RWPE2 (cell line): ENCODE measurements at places on chromosomes 6 and 20.

GRCh38 chr6:41785689-41786450 is 1.6 kb upstream of the TOMM6 start:
- no peaks in the 10 kb centered on the region for H3K27me3 ChIP-seq
- H3K4me1 ChIP-seq, result peaks cover 14% of the 10 kb centered on the region
- H3K27ac ChIP-seq, result peak overlapping the region; percentile 69
- H3K4me3 ChIP-seq, result peak overlapping the region; percentile 90

DNA sequence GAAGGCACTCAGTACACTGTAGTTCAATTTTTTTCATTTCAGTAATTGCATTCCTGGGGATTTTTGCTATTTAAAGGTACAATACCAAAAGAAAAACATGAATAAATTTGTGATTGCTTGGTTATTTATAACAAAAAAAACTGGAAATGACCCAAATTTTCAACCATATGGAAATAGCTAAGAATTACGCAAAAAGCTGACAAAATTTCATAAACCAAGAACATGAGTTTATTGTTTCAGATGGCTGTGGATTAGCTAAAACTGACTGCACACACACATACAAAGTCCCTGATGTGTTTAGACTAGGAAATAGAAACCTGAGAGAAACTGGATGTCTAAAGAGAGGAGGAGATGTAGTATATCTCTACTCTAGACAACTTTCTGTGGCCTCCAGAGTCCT is 718.4 kb upstream of the CHD6 start:
- H3K4me1 ChIP-seq, result no peaks in the 10 kb centered on the region
- no peak overlapping the region for H3K27ac ChIP-seq
- no peaks in the 10 kb centered on the region for H3K36me3 ChIP-seq
- DNase-seq, result no peak
- peaks cover 20% of the 10 kb centered on the region for H3K27me3 ChIP-seq

- H3K27ac ChIP-seq, result peak overlapping the region; percentile 7
- H3K36me3 ChIP-seq, result no peaks in the 10 kb centered on the region
- no peak for DNase-seq
- no peaks in the 10 kb centered on the region for H3K27me3 ChIP-seq
These were observed 215.1 kb downstream of the SOX4 start for GRCh38 chr6:21808551-21809242.

GRCh38 chr20:19840111-19840710 is 82.2 kb downstream of the RIN2 start:
- no peaks in the 10 kb centered on the region for H3K36me3 ChIP-seq
- no peak overlapping the region for H3K27ac ChIP-seq
- DNase-seq, result no peak
- H3K27me3 ChIP-seq, result no peaks in the 10 kb centered on the region

- peaks cover 4% of the 10 kb centered on the region for H3K4me1 ChIP-seq
- no peak for DNase-seq
- H3K27ac ChIP-seq, result no peak overlapping the region
These were observed 24.2 kb downstream of the PRDM1 start for GRCh38 chr6:106110164-106110826.

GRCh38 chr6:47536816-47537401 is 59.3 kb downstream of the CD2AP start:
- no peak for DNase-seq
- no peaks in the 10 kb centered on the region for H3K27me3 ChIP-seq
- no peak overlapping the region for H3K27ac ChIP-seq
- peaks cover 27% of the 10 kb centered on the region for H3K36me3 ChIP-seq

GRCh38 chr6:108650325-108650724 is 89.6 kb downstream of the FOXO3 start:
- H3K4me1 ChIP-seq, result peaks cover 63% of the 10 kb centered on the region
- no peaks in the 10 kb centered on the region for H3K27me3 ChIP-seq
- H3K4me3 ChIP-seq, result no peak overlapping the region
- no peaks in the 10 kb centered on the region; the same call in 1 of the 2 replicates for H3K36me3 ChIP-seq
- no peak for DNase-seq

GRCh38 chr20:37971561-37972127 is 61.6 kb downstream of the TTI1 start:
- no peak overlapping the region for H3K4me3 ChIP-seq
- peaks cover 3% of the 10 kb centered on the region for H3K4me1 ChIP-seq
- DNase-seq, result peak; percentile 56
- peaks cover 8% of the 10 kb centered on the region for H3K27me3 ChIP-seq

- H3K4me1 ChIP-seq, result peaks cover 6% of the 10 kb centered on the region
- no peak for DNase-seq
- no peak overlapping the region for H3K27ac ChIP-seq
- H3K4me3 ChIP-seq, result no peak overlapping the region
- H3K27me3 ChIP-seq, result no peaks in the 10 kb centered on the region
These were observed 29.2 kb upstream of the CEP85L start for GRCh38 chr6:118680452-118681095.

DNA sequence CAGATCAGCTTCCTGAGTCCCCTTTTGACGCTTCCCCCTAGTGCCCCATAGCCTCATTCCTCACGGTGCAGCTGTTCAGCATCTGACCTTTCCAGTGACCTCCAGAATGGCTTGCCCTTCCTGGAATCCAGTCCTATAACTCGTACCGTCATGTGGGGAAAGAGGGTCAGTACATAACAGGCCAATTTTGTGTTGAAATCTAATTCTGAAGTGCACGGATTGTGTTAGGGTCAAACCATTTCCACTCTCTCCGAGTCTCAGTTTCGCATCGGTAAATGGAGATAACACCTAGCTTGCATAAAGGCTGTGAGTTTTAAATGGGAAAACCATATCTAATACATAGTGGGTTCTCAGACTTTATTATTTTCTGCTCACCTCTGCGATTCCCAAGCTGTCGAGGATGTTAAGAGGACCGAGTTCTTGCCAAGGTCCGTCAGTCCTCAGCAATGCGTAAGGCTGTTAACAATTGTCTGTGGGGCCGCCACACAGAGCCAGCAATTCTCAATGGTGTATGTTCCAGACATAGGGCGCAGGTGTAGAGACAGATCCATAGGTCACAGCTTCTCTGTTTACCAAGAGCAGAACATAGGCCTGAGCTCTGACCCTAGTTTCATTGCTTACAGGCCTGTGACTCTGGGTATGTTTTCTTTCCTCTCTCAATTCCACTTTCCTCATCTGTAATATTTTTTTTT is 45.5 kb upstream of the CCR6 start:
- no peak overlapping the region for H3K4me3 ChIP-seq
- H3K27me3 ChIP-seq, result no peaks in the 10 kb centered on the region
- H3K4me1 ChIP-seq, result no peaks in the 10 kb centered on the region
- H3K36me3 ChIP-seq, result no peaks in the 10 kb centered on the region

GRCh38 chr6:157013649-157014304 is 236.6 kb downstream of the ARID1B start:
- H3K27me3 ChIP-seq, result no peaks in the 10 kb centered on the region

DNA sequence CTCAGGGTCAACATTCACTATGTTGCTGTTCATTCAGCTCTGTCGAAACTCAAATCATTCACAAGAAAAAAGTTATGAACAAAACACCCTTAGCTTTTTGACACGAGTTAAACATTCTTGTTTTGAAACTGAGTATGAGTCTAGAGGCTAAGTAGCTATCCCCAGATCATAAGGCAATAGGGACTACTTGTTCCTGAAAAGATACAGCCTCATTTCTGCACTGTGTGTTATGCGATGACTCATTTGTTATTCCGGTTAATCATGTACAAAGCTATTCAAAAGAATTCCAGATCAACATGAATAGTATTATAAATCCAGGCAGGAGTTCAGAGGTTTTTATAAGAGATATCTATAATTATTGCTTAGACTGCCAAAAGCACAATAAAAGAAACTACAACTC is 908.0 kb downstream of the QKI start:
- DNase-seq, result no peak
- H3K4me1 ChIP-seq, result peaks cover 13% of the 10 kb centered on the region
- no peaks in the 10 kb centered on the region for H3K36me3 ChIP-seq
- peak overlapping the region; percentile 65 for H3K27ac ChIP-seq
- no peaks in the 10 kb centered on the region for H3K27me3 ChIP-seq
- no peak overlapping the region for H3K4me3 ChIP-seq

DNA sequence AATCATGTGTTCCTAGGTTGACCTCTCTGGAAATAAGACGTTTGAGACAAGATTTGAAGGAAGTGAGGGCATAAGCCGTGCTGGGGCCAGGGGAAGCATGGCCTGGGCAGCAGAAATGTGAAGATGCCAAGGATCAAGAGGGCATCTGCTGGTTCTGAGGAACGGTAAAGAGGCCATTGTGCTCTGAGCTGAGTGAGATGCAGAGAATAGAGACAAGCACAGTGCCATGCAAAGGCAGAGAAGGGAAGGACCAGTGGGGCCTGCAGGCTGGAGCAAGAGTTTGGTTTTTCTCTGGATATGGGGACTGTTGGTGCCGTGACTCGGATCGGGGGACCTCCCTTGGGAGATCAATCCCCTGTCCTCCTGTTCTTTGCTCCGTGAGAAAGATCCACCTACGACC is 50.8 kb downstream of the SMPDL3A start:
- no peak for DNase-seq
- H3K4me1 ChIP-seq, result no peaks in the 10 kb centered on the region

DNA sequence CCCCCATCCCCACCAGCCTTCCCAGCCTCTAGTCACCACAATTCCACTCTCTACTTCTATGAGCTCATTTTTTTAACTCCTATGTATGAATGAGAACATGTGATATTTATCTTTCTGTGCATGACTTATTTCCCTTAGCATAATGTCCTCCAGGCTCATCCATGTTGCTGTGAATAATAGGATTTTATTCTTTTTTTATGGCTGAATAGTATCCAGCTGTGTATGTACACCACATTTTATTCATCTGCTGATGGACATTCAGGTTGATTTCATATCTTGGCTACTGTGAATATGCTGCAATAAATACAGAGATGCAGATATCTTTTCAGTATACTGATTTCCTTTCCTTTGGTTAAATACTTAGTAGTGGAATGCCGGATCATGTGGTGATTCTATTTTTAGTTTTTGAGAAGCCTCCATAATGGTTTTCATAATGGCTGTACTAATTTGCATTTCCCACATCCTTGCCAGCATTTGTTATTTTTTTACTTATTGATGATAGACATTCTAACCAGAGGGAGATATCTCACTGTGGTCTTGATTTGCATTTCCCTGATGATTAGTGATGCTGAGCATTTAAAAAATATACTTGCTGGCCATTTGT is 194.9 kb downstream of the PACRG start:
- H3K4me3 ChIP-seq, result no peak overlapping the region
- H3K27ac ChIP-seq, result no peak overlapping the region

- H3K4me1 ChIP-seq, result peaks cover 95% of the 10 kb centered on the region
- peak overlapping the region; percentile 88 for H3K27ac ChIP-seq
- H3K27me3 ChIP-seq, result no peaks in the 10 kb centered on the region
- peaks cover 76% of the 10 kb centered on the region for H3K36me3 ChIP-seq
- DNase-seq, result no peak
These were observed 7.6 kb downstream of the PTPN1 start for GRCh38 chr20:50517817-50518154.

GRCh38 chr20:63606686-63607085 is 20.2 kb downstream of the GMEB2 start:
- H3K27ac ChIP-seq, result no peak overlapping the region
- no peaks in the 10 kb centered on the region for H3K4me1 ChIP-seq
- peak; percentile 73 for DNase-seq
- H3K36me3 ChIP-seq, result peaks cover 28% of the 10 kb centered on the region

GRCh38 chr6:126620719-126621118 is 280.8 kb downstream of the CENPW start:
- DNase-seq, result no peak
- H3K27me3 ChIP-seq, result no peaks in the 10 kb centered on the region
- H3K36me3 ChIP-seq, result no peaks in the 10 kb centered on the region

DNA sequence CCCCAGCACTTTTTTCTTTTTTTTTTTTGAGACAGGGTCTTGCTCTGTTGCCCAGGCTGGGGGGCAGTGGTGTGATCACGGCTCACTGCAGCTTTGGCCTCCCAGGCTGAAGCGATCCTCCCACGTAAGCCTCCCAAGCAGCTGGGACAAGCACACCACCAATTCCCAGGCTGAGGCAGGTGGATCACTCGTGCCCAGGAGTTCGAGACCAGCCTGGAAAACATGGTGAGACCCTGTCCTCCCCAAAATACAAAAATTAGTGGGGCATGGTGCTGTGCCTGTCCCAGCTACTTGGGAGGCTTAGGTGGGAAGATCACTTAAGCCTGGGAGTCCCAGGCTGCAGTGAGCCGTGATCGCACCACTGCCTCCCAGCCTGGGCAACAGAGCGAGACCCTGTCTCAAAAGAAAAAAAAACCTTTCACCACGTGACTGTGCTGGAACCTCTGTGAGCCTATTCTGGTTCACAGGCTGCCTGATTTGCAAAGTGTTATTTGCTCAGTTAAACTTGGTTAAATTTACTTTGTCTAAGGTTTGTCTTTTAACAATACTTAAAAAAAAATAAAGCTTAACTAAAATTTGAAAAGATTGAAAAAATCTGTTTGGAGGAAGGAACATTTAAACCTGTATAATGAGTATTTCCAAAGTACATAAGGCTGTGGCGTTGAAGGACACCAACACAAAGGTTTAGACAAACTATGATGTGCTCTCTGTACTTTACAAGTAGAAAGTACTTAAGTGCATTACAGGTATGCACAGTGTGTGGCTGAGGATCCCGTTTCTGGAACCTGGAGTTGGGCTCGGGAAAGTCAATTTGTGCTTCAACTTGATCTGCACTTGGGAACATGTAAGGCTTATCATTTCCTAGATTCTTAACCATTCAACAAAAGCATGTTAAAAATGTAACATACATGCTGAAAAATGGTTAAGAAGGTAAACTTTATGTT is 55.0 kb downstream of the PPP1R3G start:
- no peaks in the 10 kb centered on the region for H3K27me3 ChIP-seq
- 0 out of 2 replicates have a peak, but pooled peaks cover 2% of the 10 kb centered on the region for H3K36me3 ChIP-seq

- DNase-seq, result no peak
- H3K4me3 ChIP-seq, result no peak overlapping the region
- H3K27me3 ChIP-seq, result no peaks in the 10 kb centered on the region
- no peaks in the 10 kb centered on the region for H3K4me1 ChIP-seq
These were observed 111.7 kb downstream of the THBS2 start for GRCh38 chr6:169141671-169142537.

- H3K36me3 ChIP-seq, result no peaks in the 10 kb centered on the region
- no peak overlapping the region for H3K4me3 ChIP-seq
- DNase-seq, result no peak
These were observed 44.5 kb downstream of the NCOA7 start for GRCh38 chr6:125835221-125835744.

GRCh38 chr20:52895235-52895634 is 76.9 kb upstream of the TSHZ2 start:
- no peak overlapping the region for H3K4me3 ChIP-seq
- H3K27me3 ChIP-seq, result no peaks in the 10 kb centered on the region
- H3K4me1 ChIP-seq, result no peaks in the 10 kb centered on the region
- no peak for DNase-seq

DNA sequence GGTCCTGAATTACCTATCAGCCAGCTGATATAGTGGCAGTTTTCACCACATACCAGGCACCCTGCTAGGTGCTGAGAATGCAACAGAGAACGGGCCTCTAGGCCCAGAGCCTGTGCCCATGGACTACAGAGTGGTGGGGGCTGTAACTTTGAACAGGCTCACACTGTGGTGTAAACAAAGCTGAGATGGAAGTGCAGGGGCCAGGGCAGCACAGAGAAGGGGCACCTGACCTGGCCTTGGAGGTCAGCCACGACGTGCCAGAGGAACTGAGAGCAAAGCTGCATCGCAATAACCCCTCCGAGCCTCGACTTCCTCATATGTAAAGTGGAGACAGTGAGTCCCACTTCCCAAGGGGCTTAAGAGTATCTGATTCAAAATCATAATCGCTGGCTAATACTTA is 105.8 kb downstream of the MAFB start:
- no peaks in the 10 kb centered on the region for H3K27me3 ChIP-seq
- H3K36me3 ChIP-seq, result no peaks in the 10 kb centered on the region
- H3K4me1 ChIP-seq, result no peaks in the 10 kb centered on the region
- H3K27ac ChIP-seq, result no peak overlapping the region
- DNase-seq, result no peak

GRCh38 chr20:35207950-35208611 is 18.4 kb upstream of the MMP24 start:
- peak overlapping the region; percentile 2 for H3K27ac ChIP-seq
- H3K4me1 ChIP-seq, result no peaks in the 10 kb centered on the region
- DNase-seq, result peak; percentile 91
- no peak overlapping the region for H3K4me3 ChIP-seq
- H3K36me3 ChIP-seq, result no peaks in the 10 kb centered on the region
